ENCODE measurements at places on chromosomes 7 and 10. TPM values are rescaled to one million over a fixed set of nuclear protein-coding genes. Genes with fewer than 3 reads are reported as not detected.

GRCh38 chr7:137476937-137477336 lies 133.4 kb upstream of the PTN start:
- no peaks in the 10 kb centered on the region for H3K36me3 ChIP-seq
- H3K4me1 ChIP-seq, result no peaks in the 10 kb centered on the region
- no peak overlapping the region for H3K4me3 ChIP-seq
- H3K27ac ChIP-seq, result no peak overlapping the region
- no peaks in the 10 kb centered on the region for H3K27me3 ChIP-seq

DNA sequence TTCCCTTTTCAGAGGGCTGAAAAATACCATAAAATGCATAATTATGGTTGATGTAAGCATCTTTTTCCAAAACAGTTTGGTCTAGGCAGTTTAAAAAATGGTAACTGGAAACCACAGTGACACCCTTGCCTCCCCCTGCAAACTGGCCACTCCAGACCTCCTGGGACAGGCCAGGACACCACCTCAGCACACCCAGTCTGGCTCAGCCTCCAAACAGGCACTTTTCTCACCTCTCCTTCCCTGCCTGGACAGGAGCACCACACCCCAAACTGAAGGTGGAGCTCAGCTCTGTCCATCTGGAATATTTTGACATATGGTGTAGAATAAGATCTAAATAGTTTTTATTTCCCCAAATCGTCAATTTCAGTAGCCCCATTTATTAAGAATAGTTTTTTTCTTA lies 78.5 kb downstream of the CDK14 start:
- H3K27me3 ChIP-seq, result no peaks in the 10 kb centered on the region
- no peak overlapping the region for H3K27ac ChIP-seq
- DNase-seq, result no peak

The CALML5 gene
- total RNA-seq, result not detected

GRCh38 chr10:49534670-49535381 lies 4.1 kb downstream of the ERCC6 start:
- peak overlapping the region; percentile 73 for H3K27ac ChIP-seq
- DNase-seq, result peak; percentile 47
- H3K4me1 ChIP-seq, result peaks cover 39% of the 10 kb centered on the region
- H3K4me3 ChIP-seq, result no peak overlapping the region
- H3K36me3 ChIP-seq, result peaks cover 19% of the 10 kb centered on the region
- H3K27me3 ChIP-seq, result no peaks in the 10 kb centered on the region

The GHRHR gene
- total RNA-seq, result not detected

GRCh38 chr10:87761153-87761552 lies 56.9 kb downstream of the ATAD1 start:
- H3K27me3 ChIP-seq, result no peaks in the 10 kb centered on the region
- no peak for DNase-seq
- peak overlapping the region; percentile 8 for H3K27ac ChIP-seq

DNA sequence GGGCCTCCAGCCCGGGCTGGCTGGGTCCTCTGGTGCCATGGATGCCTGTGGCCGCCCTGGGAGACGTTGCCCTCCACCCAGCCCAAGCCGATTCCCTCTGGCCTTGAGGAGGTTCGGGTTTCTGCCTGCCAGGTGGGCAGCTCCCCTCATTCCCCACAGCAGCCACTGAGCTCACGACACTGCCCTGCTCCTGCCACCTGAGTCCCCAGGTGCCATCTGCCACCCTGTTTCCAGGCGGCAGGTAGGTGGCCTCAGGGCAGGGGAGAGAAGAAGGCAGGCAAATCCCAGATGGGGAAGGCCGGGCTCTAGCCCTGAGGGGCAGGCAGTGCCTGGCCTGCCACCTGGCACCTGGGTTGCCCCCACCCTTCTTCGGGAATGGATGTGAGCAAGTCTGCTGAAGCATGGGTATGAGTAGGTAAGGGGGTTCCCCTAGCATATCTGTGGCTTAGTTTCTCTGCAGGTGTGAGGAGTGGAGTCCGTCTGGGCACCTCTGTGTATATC lies 92.2 kb upstream of the PPIF start:
- H3K36me3 ChIP-seq, result peaks cover 5% of the 10 kb centered on the region
- no peaks in the 10 kb centered on the region for H3K27me3 ChIP-seq
- peaks cover 52% of the 10 kb centered on the region for H3K4me1 ChIP-seq
- DNase-seq, result no peak
- H3K4me3 ChIP-seq, result no peak overlapping the region

DNA sequence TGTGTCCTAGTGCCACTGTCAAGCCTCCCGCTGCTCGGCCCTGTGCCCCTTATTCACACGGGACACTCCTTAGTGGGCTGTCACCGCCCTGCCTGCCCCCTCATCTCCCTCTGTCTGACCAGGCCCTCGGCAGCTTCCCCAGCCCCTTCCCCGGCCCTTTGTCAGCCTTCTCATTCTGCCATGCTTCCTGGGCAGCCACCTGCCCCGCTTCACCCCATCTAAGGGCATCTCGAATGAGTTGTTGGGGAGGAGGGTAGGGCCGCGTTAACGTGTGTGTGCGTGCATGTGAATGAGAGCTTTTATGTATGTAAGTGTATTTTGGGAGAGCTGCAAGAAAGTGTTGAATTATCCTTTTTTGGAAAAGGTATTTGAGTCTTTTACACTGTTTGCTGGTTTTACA lies 49.7 kb downstream of the GTF2I start:
- H3K4me3 ChIP-seq, result no peak overlapping the region
- H3K27me3 ChIP-seq, result no peaks in the 10 kb centered on the region
- H3K27ac ChIP-seq, result no peak overlapping the region
- H3K36me3 ChIP-seq, result peaks cover 50% of the 10 kb centered on the region
- DNase-seq, result no peak
- no peaks in the 10 kb centered on the region for H3K4me1 ChIP-seq

DNA sequence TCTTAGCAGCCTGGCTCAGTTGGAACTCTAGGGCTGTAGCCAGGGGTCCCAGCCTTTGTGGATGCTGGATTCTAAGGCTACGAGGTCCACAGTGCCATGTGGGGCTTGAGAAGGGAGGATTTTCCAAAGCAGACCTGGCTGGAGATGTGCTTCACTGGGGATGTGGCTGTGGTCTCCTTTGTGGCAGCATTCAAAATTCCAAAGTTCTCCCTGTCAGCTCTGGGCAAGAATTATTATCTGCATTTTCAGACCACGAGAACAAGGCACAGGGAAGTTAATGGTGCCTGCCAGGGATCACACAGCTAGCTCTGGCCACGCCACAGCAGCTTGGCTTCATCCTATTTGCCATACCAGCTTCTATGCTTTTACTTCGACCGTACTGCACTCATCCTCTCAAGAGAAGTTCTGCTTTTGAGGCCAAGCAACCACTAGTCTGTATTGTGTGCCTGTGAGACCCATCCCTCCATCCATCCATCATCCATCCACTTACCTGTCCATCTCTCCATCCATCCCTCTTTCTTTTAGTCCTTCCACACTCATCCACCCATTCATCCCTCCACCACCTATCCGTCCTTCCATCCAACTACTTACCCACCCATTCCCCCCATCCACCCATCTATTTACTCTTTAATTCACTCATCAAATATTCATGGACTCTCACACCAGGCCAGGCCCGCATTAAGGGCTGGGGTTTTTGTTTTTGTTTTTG lies 71.5 kb downstream of the ZMIZ1 start:
- no peaks in the 10 kb centered on the region for H3K27me3 ChIP-seq
- H3K27ac ChIP-seq, result peak overlapping the region; percentile 44
- no peak overlapping the region for H3K4me3 ChIP-seq
- peaks cover 44% of the 10 kb centered on the region for H3K4me1 ChIP-seq
- no peaks in the 10 kb centered on the region for H3K36me3 ChIP-seq

DNA sequence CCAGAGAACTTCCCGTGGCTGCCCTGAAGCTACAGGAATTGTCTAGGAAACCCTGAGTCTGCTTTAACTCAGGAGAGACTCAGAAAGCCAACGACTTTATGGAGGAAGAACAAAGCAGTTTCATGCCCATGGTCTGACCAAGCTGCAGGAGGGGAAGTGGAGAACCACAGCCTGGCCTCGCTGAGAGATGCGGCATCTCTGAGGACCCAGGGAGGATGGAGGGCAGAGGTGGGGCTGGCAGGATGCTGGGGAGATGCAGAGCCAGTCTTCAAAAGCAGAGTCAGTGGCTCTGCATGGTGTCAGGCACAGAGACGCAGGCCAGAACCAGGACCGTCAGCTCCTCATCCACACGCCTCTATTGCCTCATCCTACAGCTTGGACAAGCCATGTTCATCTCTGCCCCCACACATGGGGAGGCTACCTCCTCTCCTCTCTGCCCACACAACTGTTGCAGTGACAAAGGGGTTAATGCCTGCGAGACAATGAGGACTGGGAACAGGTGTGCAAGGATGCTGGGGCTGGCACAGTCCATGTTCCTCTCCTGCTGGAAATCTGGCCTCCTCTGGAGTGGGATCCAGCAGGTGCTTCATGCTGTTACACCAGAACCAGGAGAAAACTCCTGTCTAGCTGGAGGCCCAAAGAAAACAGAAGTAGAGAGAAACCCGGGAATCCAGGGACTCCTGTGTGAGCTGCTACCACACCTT lies 267.0 kb downstream of the PLXNA4 start:
- no peak overlapping the region for H3K27ac ChIP-seq
- H3K27me3 ChIP-seq, result peaks cover 56% of the 10 kb centered on the region
- H3K4me1 ChIP-seq, result peaks cover 16% of the 10 kb centered on the region
- H3K4me3 ChIP-seq, result no peak overlapping the region

The FLNC gene
- total RNA-seq, result not detected

The FXYD4 gene
- total RNA-seq, result not detected

The SRRM3 gene
- not detected for total RNA-seq

The EGFR gene
- not detected for total RNA-seq

DNA sequence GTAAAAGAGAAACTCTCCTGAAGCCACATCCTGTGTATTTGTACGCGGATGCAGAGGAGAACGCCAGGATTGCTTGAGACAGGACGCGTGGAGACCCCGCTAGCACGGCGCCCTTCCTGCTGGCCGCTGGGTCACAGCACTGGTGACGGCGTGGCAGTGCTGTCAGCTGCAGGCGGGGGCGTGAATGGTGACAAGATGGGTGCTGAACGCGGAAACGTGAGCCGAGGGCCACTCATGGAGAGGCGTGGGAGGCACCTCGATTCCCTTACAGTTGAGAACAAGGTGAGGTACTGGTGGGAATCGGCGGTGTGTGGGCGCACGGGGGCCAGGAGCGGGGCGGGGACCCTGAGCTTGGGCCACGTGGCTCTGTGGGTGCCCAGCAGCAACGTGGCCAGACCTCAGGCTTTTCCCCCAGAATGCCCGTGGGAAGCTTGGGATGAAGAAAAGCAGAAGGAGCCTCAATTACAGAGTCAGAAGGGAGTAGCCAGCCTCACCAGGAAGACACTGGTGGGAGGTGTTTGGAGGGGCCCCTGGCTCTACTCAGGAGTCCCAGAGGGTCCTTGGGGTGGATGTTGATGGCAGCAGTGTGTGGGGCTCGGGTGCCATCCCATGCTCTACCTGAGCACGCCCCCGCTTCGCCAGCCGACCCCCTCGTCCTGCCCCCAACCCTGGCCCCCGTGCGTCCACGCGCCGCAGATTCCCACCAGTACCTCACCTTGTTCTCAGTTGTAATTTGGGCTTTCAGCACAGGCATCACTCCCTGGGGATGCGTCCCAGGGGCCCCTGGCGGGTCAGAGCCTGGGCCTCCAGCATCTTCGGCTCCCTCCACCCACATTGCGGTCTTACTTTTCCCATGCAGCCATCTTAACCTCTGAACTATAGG lies 208.4 kb upstream of the TCERG1L start:
- H3K27ac ChIP-seq, result no peak overlapping the region
- no peaks in the 10 kb centered on the region for H3K27me3 ChIP-seq
- no peak overlapping the region for H3K4me3 ChIP-seq

DNA sequence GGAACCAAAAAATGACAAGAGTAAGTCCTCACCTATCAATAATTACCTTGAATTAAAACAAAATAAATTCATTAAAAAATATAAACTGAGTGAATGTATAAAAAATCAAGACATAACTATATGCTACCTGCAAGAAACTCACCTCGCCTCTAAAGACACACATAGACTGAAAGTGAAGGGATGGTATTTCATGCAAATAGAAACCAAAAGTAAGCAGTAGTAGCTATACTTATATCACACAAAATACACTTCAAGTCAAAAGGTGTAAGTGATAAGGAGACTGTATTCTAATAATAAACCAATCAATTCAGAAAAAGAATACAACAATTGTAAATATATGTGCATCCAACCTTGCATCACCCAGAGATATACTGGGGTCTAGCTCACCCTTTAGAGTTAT lies 332.6 kb downstream of the SH2D4B start:
- no peak overlapping the region for H3K4me3 ChIP-seq
- DNase-seq, result no peak
- H3K4me1 ChIP-seq, result no peaks in the 10 kb centered on the region
- no peaks in the 10 kb centered on the region for H3K36me3 ChIP-seq
- no peak overlapping the region for H3K27ac ChIP-seq
- H3K27me3 ChIP-seq, result no peaks in the 10 kb centered on the region
